ENCODE measurements at places on chromosomes 12 and 14.

DNA sequence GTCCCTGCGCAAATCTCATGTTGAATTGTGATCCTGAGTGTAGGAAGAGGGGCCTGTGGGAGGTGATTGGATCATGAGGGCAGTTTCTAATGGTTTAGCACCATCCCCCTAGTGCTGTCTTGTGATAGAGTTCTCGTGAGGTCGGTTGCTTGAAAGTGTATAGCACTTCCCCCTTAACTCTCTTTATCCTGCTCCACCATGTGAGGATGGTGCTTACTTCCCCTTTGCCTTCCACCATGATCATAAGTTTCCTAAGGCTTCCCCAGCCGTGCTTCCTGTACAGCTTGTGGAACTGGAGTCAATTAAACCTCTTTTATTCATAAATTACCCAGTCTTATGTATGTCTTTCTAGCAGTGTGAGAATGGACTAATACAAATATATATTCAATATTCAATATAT lies 303.7 kb upstream of the SEL1L start:
- DNase-seq, result no peak

DNA sequence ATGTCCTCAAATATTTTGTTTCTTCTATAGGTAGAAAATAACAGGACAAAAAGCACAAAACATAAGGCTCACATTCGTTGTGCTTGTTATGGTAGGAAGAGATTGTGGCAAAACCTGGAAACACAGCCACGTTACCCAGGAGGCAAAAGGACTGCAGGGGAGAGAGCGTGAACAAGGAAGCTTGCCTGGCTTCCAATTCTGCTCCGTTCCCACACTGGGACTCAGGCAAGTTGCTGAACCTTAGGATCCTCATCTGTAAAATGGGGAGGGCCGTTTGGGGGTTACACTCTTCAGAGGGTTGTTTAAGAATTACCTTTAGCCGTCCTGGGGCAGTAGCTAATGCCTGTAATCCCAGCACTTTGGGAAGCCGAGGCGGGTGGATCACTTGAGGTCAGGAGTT lies 205.3 kb downstream of the SSPN start:
- no peak for DNase-seq

- no peak for DNase-seq
Observed at GRCh38 chr14:94384342-94384741, 4.1 kb downstream of the SERPINA1 start.

DNA sequence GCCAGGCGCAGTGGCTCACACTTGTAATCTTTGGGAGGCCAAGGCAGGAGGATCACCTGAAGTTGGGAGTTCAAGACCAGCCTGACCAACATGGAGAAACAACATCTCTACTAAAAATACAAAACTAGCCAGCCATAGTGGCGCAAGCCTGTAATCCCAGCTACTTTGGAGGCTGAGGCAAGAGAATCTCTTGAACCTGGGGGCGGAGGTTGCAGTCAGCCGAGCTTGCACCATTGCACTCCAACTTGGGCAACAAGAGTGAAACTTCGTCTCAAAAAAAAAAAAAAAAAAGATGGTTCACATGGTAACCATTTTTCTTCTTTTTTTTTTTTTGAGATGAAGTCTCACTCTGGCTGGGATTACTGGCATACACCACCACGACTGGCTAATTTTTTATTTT lies 35.3 kb downstream of the SLC2A14 start:
- no peak for DNase-seq

DNA sequence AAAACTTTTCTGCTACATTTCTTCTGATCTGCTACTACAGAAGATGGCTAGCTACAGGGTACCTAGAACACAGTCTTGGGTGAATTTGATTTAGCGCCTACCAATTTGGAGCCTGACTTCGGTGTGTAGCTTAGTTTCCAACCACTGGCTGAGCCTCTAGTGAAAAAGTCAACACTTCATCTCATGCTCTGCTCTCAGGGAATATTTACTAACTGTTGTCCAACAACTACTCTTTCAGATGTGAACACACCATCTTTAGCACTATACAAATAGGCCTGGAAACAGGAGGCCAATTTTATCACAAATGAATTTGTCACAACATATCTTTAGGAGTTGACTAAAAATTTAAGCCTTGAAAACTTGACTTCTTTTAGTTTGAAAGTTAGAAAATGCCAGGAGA lies 167.9 kb downstream of the NELL2 start:
- DNase-seq, result no peak

DNA sequence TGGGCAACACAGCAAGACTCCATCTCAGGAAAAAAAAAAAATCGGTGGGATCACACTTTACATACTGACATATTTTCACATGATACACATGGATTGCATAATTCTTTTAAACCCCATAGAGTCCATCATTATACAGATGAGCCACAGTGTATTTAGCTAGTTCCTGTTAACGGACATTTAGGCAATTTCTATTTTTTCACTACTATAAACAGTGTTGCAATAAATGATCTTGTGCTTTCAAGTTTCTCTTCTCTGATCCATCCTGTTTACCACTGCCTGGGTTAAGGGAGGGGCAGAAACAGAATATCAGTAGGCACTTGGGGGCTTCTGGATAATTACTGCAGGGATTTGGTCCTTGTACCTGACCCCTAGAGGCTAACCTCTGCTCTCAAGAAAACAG lies 43.4 kb upstream of the SPTLC2 start:
- DNase-seq, result no peak

GRCh38 chr12:49632986-49633702 lies 9.8 kb downstream of the PRPF40B start:
- no peak for DNase-seq

GRCh38 chr14:68284834-68285233 lies 465.3 kb downstream of the RAD51B start:
- no peak for DNase-seq

- no peak for DNase-seq
Observed at GRCh38 chr14:53533384-53533970, 380.4 kb upstream of the DDHD1 start.

GRCh38 chr14:24701062-24701461 lies 67.1 kb upstream of the GZMB start:
- DNase-seq, result no peak

- DNase-seq, result no peak
Observed at GRCh38 chr14:100553471-100553870, 33.7 kb downstream of the BEGAIN start.

- DNase-seq, result no peak
Observed at GRCh38 chr14:104389326-104390220, 190.0 kb upstream of the C14orf180 start.

DNA sequence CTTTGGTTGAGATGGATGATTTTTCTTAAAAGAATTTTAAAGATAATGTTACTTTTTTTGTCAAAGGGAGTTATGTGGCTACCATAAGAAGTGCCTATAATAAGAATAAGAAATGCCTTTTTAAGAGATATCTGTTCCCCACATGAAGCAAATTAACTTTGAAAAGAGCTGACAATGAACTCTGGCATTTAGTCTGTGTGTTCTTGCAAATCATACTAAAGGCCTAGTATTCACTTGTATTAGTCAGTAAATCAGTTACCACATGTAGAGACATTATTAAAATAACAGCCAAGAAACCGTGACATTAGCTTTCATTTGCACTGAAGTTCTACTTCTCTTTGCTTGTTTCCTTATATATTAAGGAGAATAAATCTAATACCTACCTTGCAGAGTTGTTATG lies 296.3 kb downstream of the CCDC91 start:
- no peak for DNase-seq

DNA sequence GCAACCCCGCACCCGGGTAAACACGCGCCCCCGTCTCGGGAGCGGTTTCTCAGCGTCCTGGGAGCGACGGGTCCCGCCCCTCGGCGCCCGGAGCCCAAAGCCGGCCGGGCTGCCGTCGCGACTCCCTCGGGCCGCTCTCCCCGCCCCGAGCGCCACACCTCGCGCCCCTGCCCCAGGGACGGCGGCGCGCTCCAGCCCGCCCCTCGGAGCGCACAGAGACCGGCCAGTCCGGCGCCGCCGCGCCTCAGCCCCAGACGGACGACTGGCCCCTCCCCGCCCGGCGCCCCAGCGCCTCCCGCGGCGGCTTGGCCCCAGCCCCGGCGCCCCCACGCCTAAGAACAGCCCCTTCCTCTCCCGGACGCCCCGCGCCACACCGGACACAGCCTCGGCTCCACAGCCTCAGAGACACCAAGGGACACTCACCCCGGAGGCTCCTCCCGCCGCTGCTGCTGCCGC lies 411 bp downstream of the BTBD7 start:
- no peak for DNase-seq

DNA sequence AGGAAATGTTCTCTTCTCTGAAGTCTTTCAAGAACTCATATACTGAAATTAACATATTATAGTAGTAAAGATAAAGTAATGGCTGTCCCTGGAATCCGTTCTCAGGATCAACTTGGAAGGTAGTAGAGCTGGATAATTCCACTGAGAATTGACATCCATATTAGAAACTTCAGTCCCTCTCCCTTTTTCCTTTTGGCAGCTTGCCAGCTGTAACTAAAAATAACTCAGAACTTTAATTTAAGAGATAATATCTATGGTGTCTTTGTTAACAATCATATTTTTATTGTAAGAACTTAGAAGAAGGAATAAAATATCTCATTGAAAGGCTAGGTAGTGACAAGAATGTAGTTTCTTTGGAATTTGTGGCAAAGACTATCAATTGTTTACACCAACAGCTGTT lies 61.4 kb upstream of the PLEKHA5 start:
- DNase-seq, result no peak

- DNase-seq, result no peak
Observed at GRCh38 chr14:101335061-101335661, 226.1 kb upstream of the DIO3 start.

DNA sequence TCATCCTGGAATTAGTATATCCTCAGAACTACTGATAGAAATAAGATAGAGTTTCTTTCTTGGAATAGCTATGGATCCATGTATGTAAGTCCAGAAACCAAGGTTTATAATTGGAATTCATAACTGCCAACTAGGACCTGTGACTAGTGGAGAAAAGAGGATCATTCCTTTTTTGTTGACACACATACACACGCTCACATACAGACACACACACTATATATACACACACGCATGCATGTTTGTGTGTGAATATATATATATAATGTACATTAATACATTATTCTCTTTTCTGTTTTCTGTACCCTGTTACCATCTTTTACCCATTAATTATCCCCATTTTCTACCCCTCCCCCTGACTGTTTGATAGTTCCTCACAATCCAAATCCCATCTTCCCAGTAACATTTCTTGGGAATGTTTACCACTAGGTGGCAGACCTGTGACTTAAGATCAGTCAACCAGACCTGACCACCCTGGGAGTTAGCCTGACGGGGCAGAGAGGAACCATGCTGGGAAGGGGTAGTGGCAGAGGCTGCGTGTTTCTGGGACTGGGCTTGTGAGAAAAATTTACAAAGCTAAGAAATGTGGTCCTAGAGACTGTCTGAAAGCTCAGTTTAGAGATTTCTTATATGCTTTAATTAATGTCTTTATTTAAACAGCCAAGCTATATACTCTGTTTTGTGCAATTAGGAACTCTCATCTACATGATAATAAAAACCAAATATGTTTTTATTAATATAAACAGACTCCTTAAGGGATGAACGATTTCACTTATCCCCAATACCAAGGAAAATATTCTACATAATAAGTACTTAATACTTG lies 308.0 kb downstream of the PPFIA2 start:
- peak; percentile 2 for DNase-seq

GRCh38 chr14:72783741-72784140 lies 110.2 kb downstream of the DPF3 start:
- DNase-seq, result no peak

- no peak for DNase-seq
Observed at GRCh38 chr12:8894986-8895385, 19.3 kb upstream of the PHC1 start.

GRCh38 chr12:130696379-130697100 lies 19.6 kb downstream of the RIMBP2 start:
- no peak for DNase-seq

- DNase-seq, result no peak
Observed at GRCh38 chr14:90604356-90604755, 207.5 kb downstream of the CALM1 start.

- DNase-seq, result no peak
Observed at GRCh38 chr12:115570069-115570777, 707.3 kb downstream of the MED13L start.

- no peak for DNase-seq
Observed at GRCh38 chr12:88408823-88409222, 171.4 kb downstream of the KITLG start.

DNA sequence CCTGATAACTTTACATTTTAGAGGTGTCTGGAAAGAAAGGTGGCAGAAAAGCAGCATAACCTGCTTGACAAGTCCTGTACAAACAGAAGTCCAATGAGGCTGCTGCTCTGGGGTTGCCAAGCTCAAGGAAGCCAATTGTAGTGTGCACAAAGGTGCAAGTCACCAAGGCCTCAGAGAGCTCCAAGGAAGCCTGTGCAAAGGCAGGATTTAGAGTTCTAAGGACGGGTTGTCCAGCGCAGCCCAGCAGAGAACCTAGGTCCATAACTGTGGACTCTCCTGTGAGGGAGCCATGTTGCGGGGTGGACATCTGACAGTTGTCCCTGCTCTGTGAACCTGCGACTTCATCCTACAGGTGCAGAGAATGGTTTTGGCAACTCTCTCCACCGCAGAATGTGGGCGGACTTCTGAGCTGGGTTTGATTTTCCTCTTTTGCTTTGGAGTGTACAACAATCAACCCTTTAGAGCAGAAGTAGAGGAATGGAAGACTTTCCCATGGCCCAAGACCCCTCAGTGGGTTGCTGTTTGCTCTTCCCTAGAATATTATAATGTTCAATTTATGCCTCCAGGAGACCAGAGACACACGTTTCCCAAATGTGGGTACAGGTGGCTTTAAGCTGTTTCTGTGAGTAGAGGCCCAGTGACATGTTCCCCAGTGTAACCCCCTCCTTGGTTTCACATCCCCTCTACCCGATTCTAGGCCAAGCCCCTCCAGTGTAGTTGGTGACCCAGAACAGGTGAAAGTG lies 81.0 kb downstream of the ETV6 start:
- no peak for DNase-seq

- DNase-seq, result peak; percentile 74
Observed at GRCh38 chr14:75648066-75648838, 12.4 kb downstream of the ERG28 start.

DNA sequence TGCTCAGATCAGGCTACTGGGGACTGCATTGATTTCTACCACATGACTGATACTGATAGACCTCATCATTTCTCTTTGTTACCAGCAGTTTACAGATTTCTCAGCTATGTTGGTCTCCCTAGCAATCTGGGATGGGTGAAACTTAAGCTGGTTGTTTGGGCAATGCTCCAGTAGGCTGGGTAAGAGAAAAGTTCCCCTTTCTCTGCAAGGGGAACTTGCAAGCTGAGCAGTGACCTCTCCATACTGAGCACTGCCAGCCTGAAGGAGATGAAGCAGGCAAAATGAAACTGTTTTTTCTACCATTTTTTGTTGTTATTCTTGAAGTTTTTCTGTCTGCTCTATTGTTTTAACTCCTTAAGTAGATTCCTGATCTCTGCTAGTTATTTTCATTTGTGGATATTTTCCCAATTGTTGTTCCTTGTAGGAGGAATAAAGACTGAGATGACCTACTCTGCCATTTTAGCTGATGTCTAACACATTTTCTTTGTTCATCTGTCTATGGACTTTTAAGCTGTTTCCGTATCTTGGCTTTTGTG lies 1.3 kb upstream of the OR4M1 start:
- no peak for DNase-seq

Data from pulmonary artery endothelial cell (primary cell).